Right ventricle myocardium inferior (tissue), 1 donor: ENCODE measurements at places on chromosomes 3 and 15.

DNA sequence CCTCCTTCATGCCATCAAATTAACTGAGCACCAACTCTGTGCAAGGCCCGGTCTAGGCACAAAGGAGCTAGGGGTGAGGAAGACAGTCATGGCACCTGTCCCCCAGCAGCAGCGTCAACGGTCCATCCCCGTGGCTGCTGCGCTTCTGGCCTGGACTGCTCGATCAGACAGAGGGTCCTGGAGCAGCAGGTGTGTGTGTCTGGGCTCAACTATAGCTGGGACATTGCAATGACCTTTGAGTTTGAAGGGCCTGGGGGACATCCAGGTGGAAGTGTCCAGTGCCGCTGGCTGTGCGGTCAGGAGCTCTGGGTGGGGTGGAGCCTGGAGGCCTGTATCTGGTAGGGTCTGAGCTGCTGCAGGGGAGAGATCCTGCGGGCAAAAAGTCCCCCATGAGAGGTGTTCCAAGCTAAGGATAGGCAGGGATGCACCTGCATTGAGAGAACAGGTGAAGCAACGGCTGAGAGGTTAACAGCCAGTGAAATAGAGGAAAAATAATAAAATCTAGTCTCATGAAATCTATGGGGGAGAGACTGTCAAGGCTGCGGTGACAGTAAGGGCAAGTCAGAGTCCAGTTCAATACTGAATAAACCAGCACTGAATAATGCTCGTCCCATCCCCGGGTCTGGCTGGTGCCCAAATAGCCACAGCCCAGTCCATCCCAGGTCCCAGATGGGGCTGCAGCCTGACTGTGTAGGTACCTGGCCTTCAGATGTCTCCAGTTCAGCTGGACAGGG is 25.4 kb upstream of the SLC41A3 start:
- DNase-seq = no peak

- no peak for DNase-seq
Measured at GRCh38 chr3:153070511-153070868, 91.5 kb upstream of the RAP2B start.

DNA sequence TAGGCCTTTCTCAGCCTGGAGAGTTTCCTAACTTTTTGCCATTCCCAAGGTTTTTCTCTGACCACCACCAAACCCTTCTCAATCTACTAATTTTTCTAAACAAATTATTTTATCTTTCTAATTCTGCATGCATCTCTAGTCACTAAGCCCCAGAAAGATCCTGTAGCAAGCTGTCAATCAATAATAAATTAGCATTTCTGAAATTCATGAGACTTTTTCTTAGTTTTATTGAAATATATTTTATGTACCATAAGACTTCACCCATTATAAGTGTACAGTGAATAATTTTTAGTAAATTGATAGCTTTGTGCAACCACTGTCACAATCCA is 22.4 kb upstream of the AP4E1 start:
- DNase-seq = no peak

DNA sequence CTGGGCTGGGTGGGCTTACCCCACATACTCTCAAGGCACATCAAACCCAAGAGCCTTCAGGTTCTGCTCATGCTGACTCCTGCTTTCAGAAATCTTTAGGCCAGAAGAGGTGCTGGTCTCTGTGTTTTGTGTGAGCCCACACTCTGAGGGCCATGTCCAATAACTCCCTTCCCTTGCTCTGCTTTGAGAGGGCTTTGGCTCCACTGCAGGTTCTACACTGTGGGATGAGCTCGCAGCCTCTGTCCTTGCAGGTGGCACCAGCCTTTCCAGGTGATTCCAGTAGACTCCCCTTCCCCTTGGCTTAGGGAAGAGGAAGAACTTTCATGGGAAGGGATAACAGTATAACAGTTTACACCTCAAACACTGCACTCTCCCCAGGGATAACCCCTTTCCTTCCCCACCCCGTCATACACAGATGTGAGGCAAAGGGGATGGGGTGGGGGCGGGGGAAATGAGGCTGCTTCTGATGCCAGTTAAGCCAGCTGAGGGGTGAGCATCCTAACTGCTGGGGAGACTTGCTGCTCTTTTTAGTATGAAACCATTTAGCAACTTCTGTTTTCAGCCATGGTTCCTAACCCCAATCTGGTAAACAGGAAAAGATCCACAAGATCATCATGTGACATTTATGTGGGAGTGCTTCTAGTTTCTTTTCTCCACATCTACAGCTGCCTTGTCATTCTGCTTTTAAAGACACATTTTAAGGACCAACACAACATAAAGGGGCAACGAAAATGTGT is 262.4 kb downstream of the SLC9A9 start:
- DNase-seq = no peak

DNA sequence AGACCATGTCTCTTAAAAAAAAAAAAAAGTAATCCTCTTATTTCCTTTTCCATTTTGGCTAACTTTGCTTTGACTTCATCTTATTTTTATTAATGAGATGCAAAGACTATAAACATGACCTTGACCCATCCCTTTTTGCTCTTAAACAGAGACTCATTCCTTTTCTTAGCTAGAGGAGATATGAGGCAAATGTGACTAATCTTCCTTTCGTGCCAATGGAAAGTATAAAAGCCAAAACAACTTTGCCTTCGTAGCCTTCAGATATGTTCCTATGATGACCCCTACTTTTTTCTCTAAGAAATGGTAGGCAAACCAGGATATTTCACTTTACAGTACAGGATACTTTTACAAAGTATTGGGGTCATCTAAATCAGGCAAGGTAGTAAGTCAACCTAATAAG is 36.9 kb upstream of the GOLGB1 start:
- no peak for DNase-seq

DNA sequence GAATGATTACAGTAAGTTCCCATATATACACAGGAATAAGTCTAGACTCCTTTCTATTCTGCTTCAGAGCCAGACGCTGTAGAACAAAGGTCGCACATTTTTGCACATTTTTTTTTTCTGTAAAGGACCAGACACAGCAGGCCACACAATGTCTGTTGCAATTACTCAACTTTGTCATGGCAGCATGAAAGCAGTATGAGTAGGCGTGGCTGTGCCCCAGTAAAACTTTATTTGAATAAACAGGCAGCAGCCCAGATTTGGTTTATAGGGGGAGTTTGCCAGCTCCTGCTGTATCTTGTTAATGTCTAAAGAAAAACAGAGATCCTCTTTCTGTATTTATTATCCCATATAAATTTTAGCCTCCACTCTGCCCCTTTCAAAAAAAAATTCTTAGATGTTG is 708.3 kb downstream of the FHIT start:
- no peak for DNase-seq
